ENCODE measurements at places on chromosomes 7 and 10. TPM values are rescaled to one million over a fixed set of nuclear protein-coding genes. Genes with fewer than 3 reads are reported as not detected.

- DNase-seq = no peak
- no peak overlapping the region for H3K4me3 ChIP-seq
- no peaks in the 10 kb centered on the region for H3K27me3 ChIP-seq
Measured at GRCh38 chr10:36771725-36772124, 353.7 kb upstream of the ANKRD30A start.

DNA sequence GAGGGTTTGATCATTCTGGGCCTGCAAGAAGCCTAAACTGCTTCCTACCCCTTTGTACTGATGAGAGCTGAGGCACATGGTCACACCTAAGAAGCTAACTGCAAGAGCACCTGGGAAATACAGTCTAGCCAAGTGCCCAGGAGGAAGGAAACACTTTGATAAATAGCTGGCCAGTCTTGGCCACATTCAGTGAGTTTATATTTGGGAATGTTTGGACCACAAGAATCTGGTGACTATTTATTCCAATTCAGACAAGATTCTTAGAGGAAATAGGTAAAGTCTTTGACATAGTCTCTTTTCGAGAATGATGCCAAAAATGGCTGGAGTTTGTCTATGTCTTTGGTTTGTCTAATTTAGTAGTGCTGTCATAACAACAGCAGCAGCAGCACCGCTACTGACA, 213.6 kb downstream of the KIF20B start:
- no peak for DNase-seq
- no peak overlapping the region for H3K27ac ChIP-seq
- no peak overlapping the region for H3K4me3 ChIP-seq
- H3K4me1 ChIP-seq = no peaks in the 10 kb centered on the region
- H3K36me3 ChIP-seq = no peaks in the 10 kb centered on the region

- no peak overlapping the region for H3K4me3 ChIP-seq
- H3K4me1 ChIP-seq = peaks cover 14% of the 10 kb centered on the region
- H3K36me3 ChIP-seq = no peaks in the 10 kb centered on the region
Measured at GRCh38 chr10:24947304-24948097, 4.9 kb downstream of the PRTFDC1 start.

- H3K36me3 ChIP-seq = peaks cover 47% of the 10 kb centered on the region
- no peak overlapping the region for H3K4me3 ChIP-seq
- no peak for DNase-seq
- H3K4me1 ChIP-seq = peaks cover 90% of the 10 kb centered on the region
Measured at GRCh38 chr10:80489371-80490112, 35.4 kb downstream of the TSPAN14 start.

GRCh38 chr7:79132844-79133451, 320.5 kb downstream of the MAGI2 start:
- H3K4me3 ChIP-seq = no peak overlapping the region
- no peak overlapping the region for H3K27ac ChIP-seq
- no peaks in the 10 kb centered on the region for H3K36me3 ChIP-seq
- H3K4me1 ChIP-seq = no peaks in the 10 kb centered on the region
- no peak for DNase-seq

GRCh38 chr7:43753843-43754242, 4.6 kb upstream of the BLVRA start:
- no peak overlapping the region for H3K27ac ChIP-seq
- H3K4me1 ChIP-seq = peaks cover 35% of the 10 kb centered on the region
- no peak overlapping the region for H3K4me3 ChIP-seq
- peaks cover 3% of the 10 kb centered on the region for H3K27me3 ChIP-seq

- H3K27me3 ChIP-seq = peaks cover 6% of the 10 kb centered on the region
- no peak overlapping the region for H3K4me3 ChIP-seq
- H3K4me1 ChIP-seq = no peaks in the 10 kb centered on the region
- no peak overlapping the region for H3K27ac ChIP-seq
- H3K36me3 ChIP-seq = no peaks in the 10 kb centered on the region
Measured at GRCh38 chr7:28686418-28686800, 271.7 kb downstream of the TRIL start.

DNA sequence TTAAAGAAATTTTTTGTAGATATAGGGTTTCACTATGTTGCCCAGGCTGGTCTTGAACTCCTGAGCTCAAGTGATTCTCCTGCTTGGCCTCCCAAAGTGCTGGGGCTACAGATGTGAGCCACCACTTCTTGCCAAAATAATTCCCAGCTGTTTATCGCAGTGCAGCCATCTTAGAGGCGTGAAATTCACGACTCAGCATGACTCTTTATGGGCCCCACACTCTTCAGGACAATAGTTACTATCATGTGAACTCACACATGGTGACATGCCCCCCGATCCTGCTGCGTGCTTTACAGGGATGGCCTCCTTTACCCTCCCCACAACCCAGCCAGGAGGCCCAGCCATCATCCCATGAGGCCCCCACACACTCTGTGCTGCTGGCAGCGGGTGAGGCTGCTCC, 4.6 kb downstream of the COX19 start:
- no peak overlapping the region for H3K27ac ChIP-seq
- DNase-seq = no peak
- peaks cover 18% of the 10 kb centered on the region for H3K4me1 ChIP-seq
- no peak overlapping the region for H3K4me3 ChIP-seq

GRCh38 chr7:70752794-70753241, 379.1 kb upstream of the GALNT17 start:
- H3K4me1 ChIP-seq = no peaks in the 10 kb centered on the region
- no peak overlapping the region for H3K27ac ChIP-seq
- no peaks in the 10 kb centered on the region for H3K36me3 ChIP-seq

GRCh38 chr10:36349445-36350078, 707.5 kb upstream of the FZD8 start:
- H3K36me3 ChIP-seq = no peaks in the 10 kb centered on the region
- H3K4me1 ChIP-seq = no peaks in the 10 kb centered on the region
- no peak overlapping the region for H3K27ac ChIP-seq
- H3K4me3 ChIP-seq = no peak overlapping the region

GRCh38 chr7:70014472-70015177, 416.4 kb downstream of the AUTS2 start:
- H3K4me3 ChIP-seq = no peak overlapping the region
- H3K27me3 ChIP-seq = peaks cover 3% of the 10 kb centered on the region
- H3K27ac ChIP-seq = no peak overlapping the region
- H3K4me1 ChIP-seq = no peaks in the 10 kb centered on the region
- no peak for DNase-seq

DNA sequence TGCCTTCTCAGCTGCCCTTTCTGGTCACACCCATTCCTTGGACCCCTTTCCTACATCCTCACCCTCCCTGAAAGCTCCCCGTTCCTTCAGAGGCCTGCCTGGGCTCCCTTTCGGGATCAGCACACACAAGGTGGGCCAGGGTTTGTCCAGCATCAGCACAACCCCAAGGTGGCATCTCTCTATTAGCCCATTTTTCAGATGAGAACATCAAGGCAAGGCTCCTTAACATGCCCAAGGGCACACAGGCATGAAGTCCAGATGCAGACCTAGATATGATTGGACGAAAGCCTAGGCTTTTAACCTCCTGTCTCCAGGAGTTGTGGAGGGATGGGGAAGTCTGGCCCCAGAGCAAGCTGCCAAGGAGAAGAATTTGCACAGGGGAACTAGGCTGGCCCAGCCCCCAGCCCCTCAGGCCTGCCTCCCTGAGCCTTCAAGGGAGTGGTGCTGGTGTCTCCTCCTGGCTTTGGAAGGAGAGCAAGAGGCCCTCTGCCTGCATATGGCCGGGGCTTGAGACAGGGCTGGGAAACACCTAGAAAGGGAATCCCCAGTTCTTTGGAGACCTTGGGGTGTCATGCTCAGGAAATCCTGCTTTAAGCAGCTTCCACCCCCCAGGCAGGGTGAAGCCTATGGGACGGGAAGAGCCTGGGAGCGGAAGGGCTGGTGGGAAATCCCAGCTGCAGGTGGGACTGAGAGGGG, 9.0 kb upstream of the VSIR start:
- no peak overlapping the region for H3K27ac ChIP-seq
- peaks cover 14% of the 10 kb centered on the region for H3K4me1 ChIP-seq
- no peaks in the 10 kb centered on the region for H3K27me3 ChIP-seq

- H3K4me3 ChIP-seq = no peak overlapping the region
- no peak for DNase-seq
- no peaks in the 10 kb centered on the region for H3K27me3 ChIP-seq
Measured at GRCh38 chr10:131211559-131211958, 100.0 kb downstream of the TCERG1L start.

GRCh38 chr7:116547347-116547746, 22.5 kb downstream of the CAV1 start:
- H3K36me3 ChIP-seq = no peaks in the 10 kb centered on the region
- DNase-seq = peak; percentile 15
- peaks cover 8% of the 10 kb centered on the region for H3K27me3 ChIP-seq

GRCh38 chr7:197413-198335, 5.3 kb downstream of the FAM20C start:
- H3K4me1 ChIP-seq = no peaks in the 10 kb centered on the region
- no peaks in the 10 kb centered on the region for H3K36me3 ChIP-seq
- DNase-seq = no peak
- H3K4me3 ChIP-seq = no peak overlapping the region
- peaks cover 18% of the 10 kb centered on the region for H3K27me3 ChIP-seq

DNA sequence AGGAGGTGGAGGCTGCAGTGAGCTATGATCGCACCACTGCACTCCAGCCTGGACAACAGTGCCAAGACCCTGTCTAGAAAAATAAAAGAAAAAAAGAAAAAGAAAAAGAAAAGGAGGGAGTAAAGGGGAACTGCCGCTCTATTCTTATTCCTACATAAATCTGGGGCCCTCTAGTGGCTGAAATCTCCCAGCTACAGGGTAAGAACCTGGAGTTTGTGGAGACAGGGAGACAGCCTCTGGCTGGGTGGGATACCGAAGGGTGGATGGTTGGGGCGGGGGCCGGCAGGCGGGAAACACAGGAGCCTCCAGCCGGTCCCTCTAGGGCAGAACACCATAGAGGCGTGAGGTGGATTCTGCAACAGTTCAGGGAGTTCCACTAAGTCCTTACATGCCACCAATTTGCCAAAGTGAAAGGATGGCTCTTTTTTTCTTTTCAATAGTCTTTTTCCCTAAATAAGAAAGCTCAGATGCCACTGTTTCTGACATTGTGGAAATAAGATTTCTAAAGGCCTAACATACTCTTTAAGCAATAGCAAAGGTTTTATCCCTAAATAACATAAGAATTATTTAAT, 117.3 kb downstream of the SVIL start:
- no peak overlapping the region for H3K27ac ChIP-seq
- no peak overlapping the region for H3K4me3 ChIP-seq
- peaks cover 3% of the 10 kb centered on the region for H3K36me3 ChIP-seq
- H3K4me1 ChIP-seq = peaks cover 2% of the 10 kb centered on the region
- DNase-seq = no peak

DNA sequence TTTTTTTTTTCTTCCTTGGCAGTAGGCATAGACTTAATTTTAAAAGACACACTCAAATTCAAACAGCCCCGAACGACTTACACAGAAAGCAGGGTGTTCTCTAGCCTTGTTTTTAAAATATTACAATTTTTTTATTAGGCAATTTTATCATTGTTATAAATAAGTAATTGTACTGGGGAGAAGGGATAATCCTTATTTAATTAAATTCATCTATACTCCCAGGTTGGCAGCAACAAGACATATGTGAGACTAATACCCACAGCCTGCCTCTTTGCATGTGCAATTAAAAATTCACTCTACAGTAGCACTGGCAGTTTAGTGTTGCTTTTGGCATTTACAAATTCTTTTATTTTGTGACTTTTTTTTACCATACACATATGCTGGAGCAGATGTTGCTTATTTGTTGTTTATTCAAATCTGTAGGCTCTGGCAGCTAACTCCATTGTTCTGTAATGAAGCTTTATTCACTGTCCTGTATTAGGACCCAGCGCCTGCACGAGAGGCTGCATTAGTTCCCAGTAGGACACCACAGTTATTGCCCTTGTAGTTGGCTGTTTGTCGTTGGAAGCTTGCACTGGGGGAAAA, 84.9 kb upstream of the PPP1R17 start:
- H3K27ac ChIP-seq = no peak overlapping the region
- no peaks in the 10 kb centered on the region for H3K4me1 ChIP-seq
- no peaks in the 10 kb centered on the region for H3K27me3 ChIP-seq
- no peaks in the 10 kb centered on the region for H3K36me3 ChIP-seq

- no peak overlapping the region for H3K4me3 ChIP-seq
- no peak overlapping the region for H3K27ac ChIP-seq
- H3K36me3 ChIP-seq = no peaks in the 10 kb centered on the region
Measured at GRCh38 chr10:49375611-49376010, 20.3 kb downstream of the DRGX start.

DNA sequence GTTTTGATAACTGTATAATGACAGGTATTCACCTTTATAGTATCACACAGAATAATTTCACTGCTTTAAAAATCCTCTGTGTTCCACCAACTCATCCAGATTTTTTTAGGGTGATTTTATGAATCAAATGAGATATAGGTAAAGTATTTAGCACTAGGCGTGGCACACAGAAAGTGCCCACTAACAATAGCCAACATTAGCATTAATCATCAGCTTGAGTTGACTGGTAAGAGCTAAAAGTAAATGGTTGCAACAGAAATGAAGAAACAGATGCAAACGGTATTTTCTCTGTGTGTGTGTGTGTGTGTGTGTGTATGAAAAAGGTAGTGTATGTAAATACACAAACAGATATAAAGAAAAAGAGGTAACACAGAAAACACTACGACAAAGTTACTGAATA, 378.8 kb upstream of the ETV1 start:
- no peak overlapping the region for H3K27ac ChIP-seq
- H3K4me1 ChIP-seq = no peaks in the 10 kb centered on the region
- no peaks in the 10 kb centered on the region for H3K27me3 ChIP-seq
- no peak for DNase-seq
- H3K4me3 ChIP-seq = no peak overlapping the region

GRCh38 chr10:131829156-131829930, 71.5 kb upstream of the PPP2R2D start:
- no peak for DNase-seq
- H3K4me1 ChIP-seq = no peaks in the 10 kb centered on the region
- no peaks in the 10 kb centered on the region for H3K27me3 ChIP-seq
- no peak overlapping the region for H3K27ac ChIP-seq
- no peaks in the 10 kb centered on the region for H3K36me3 ChIP-seq

DNA sequence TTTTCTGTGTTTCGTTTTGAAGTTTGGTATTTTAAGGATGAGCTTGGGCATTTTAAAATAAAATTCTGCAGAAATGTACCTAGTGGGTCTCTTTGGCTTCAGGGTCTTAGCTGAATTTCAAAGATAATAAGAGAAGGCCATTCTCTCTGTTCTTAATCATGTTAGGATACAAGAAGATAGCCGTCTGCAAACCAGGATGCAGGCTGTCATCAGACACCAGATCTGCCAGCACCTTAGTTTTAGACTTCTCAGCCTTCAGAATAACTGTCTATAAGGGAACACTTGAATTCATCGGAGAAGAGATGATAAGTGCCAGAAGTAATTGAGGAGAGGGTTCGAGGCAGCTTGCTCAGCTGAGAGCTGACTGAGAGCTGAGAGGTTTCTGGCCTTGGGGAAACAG, 202.1 kb downstream of the REEP3 start:
- no peak overlapping the region for H3K4me3 ChIP-seq
- DNase-seq = no peak
- H3K27ac ChIP-seq = no peak overlapping the region
- H3K27me3 ChIP-seq = peaks cover 37% of the 10 kb centered on the region
- H3K4me1 ChIP-seq = peaks cover 17% of the 10 kb centered on the region

Gene ZNF727
- total RNA-seq = not detected

Gene FAM25C
- total RNA-seq = not detected

Gene TDRD1
- total RNA-seq = 0.16 TPM

Gene CYP26C1
- 0.07 TPM for total RNA-seq

Gene ZNF467
- total RNA-seq = 0.21 TPM

Gene CYP3A4
- total RNA-seq = not detected

Data from activated CD4-positive, alpha-beta T cell treated with anti-CD3 and anti-CD28 coated beads, Interleukin-2, amount 10 ng/mL, durations not matched to agents 24 days and 14 days (primary cell).